ENCODE measurements at places on chromosomes 5 and 9.

DNA sequence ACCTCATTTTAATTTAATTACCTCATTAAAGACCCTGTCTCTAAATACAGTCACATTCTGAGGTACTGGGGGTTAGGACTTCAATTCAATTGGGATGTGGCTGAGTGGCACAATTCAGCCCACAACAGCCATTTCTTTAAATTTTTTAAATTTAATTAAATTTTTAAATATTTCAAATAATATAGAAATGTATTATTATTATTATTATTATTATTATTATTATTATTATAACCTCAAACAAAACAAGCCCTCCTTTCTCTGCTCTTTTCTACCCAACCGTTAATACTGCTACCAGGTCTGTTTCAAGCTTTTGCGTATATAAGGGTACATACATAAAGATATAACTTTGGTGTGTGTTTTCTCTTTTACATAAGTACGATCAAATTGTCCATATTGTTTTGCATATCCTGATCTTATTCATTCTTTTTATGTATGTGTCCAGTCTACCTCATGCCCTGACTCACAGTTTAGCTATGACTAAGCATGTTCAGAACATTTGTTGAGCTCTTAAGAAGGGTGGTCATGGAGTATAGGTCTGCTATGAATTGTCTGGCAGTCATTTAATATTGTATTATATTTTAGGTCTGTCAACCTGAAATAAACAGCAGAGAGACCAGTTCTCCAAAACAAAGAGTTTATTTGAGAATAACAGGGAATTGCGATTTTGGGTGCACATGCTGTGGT lies 16.1 kb upstream of the RAB14 start:
- peak; percentile 42 for DNase-seq

DNA sequence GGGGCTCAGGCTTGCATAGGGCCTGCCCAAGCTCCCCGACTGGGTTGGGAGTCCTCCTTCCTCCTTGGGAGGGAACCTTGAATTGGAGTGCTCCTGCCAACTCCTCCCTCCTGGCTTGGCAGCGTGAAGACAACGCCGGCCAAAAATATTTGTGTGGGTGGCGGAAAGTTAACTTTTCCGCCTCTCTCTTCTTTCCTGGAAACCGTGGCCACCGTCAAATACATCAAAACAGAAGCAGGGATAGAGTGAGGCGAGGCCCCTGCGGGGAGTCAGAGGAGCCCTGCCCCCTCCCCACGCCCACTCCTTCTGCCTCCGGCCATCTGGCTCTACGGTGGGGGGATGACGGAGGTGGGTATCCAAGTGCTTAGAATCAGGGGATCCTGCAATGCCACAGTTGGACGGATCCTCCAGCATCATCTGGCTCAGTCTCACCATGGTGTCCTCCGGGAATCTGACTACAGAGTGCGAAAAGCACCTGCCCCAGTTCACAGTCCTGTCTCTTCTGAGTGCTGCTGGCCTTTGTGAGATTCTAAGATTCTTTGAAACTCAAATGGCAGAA lies 25.2 kb upstream of the SYNPO start:
- no peak for DNase-seq

DNA sequence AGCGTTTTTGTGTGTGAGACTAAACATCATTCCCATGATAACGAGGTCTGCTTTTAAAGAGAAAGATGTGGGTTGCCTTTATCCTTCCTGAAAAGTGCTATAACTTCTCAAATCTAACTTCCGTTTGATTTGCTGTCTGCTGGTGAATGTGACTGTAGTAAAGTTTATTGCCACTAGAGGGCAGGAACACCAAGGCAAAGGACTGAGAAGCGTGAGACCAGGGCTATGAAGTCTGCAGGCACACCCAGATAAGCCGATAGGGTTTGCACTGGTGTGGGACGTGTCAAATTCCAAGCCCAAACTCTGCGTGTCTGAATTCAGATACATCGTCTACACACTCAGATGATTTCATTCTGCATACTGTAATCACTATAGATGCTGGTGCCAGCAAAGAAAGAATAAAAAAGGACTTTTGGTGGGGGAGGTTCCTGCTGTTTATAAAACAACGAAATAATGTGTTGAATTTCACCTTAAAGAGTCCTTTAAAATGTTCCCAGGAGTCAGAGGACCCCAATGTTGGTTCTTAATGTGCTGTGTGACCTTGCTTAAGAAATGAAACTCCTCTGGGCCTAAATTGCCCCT lies 87.2 kb downstream of the PTTG1 start:
- peak; percentile 93 for DNase-seq

DNA sequence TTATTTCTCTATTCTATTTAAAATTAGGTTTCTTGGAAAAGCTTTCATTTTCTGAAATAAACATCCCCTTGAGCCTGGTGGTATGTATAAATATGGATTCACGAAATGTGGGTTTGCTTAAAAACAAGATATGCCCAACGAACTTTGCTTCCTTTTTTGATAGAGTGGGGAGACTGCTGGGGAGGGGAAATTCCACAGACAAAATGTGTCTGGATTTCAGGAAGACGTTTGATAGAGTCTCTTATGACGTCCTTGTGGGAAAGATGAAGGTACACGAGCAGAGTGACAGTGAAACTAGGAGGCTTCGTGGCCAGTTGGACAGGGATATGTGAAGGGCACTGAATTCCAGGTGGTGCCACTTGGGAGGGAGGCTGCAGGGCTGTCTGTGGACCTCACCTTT lies 84.5 kb upstream of the RPS23 start:
- DNase-seq: no peak

GRCh38 chr5:1343931-1344901 lies 683 bp downstream of the CLPTM1L start:
- peak; percentile 25 for DNase-seq

DNA sequence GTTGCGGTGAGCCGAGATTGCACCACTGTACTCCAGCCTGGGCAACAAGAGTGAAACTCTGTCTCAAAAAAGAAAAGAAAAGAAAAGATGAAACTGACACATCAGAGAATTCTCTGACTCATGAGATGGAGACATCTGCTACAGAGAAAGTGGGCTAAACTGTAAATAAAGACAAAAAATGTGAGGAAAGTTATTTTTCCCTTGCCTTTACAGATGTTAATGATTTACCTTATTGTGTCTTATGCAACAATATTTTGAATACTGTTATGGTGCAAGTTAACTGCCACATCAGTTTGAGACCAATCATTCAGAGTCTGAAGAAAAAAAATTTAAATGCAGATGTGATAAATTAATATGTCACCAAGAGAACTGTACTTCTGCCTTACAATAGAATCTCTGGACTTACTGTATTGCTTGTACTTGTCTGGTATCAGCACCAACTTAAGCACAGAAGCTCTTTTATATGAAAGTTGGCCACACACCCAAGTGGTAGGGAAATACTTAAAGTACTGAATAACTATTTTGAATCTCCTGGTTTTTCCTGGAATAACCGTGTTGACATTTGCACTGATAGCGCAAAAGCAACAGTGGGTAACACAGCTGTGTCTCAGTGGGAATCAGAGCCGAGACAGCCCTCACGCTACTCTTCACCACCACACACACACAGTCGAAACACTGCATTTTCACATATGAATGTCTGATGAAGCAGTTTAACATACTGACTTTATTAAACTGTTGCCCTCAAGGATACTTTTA lies 169.9 kb downstream of the FANCC start:
- no peak for DNase-seq

- DNase-seq: no peak
Measured at GRCh38 chr5:16411741-16412455, 53.7 kb downstream of the ZNF622 start.

- peak; percentile 98 for DNase-seq
Measured at GRCh38 chr5:6712577-6713273, 507 bp upstream of the TENT4A start.

DNA sequence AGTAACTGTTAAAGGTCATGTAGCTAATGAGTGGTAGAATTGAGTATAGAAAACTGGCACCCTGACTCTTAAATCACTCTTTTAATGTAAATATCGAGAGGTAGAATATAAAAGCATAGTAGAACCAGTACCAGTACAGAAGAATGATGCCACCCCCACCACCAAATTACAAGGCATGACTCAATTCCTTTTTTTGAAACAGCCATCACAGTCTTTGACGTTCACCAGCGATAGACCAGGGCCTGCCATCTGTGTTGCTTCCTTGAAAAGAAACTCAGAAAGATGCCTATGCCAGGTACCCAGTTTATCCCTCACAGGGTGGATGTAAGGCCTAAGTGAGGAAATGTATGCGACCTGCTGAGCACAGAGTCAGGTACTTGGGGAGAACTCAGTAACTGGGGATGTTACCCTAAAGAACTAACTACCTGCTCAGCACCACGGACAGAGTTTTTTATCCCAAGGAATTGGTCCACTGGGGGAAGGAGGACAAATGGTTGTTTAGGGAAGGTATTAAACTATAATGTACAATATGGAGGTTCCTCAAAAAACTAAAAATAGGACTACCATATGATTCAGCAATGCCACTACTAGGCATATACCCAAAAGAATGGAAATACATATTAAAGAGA lies 116.5 kb downstream of the BRINP1 start:
- no peak for DNase-seq

DNA sequence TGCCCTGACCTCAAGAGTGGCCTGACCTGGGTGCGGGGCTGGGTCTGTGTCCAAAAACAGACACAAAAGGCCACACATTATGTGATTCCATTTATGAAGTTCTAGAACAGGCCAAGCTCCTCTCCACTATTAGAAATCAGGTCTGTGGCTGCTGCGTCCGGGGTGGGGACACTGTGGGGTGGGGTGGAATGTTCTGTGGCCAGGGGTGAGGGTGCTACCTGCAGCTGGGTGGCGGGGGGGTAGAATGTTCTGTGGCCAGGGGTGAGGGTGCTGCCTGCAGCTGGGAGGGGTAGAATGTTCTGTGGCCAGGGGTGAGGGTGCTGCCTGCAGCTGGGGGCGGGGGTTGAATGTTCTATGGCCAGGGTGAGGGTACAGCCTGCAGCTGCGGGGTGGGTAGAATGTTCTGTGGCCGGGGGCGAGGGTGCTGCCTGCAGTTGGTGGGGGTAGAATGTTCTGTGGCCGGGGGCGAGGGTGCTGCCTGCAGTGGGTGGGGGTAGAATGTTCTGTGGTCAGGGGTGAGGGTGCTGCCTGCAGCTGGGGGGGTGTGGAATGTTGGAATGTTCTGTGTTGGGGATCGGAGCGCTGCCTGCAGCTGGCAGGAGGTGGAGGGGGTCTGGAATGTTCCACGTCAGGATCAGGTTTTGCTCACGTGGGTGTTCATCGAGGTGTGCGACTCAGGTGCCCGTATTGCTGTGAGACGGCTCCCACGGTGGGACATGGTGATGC lies 8.3 kb downstream of the LCN12 start:
- no peak for DNase-seq

DNA sequence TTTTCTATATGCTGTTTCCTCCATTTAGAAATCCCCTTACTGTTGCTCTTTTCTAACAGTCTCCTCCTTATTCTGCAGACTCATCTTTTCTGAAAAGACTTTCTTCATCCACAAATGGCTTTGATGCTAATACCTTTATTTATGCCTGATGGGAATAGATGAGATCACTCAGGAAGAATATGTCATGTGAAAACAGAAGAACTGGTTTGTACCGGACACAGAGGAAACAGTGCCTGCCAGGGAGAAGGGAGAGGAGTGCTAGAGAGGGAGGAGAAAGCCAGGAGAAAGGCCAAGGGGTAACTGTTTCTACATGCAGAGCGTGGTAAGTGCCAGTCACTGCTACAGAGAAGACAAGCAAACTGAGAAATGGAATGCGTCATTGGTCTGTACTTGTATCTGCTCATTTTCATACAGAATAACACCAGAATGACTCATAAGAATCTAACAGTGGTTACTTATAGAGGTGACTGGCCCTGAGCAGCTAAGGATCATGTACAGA lies 45.9 kb upstream of the PJA2 start:
- DNase-seq: no peak

GRCh38 chr5:66987126-66987525 lies 209.5 kb downstream of the CD180 start:
- no peak for DNase-seq

GRCh38 chr9:121698627-121699570 lies 47.5 kb downstream of the DAB2IP start:
- DNase-seq: peak; percentile 78

DNA sequence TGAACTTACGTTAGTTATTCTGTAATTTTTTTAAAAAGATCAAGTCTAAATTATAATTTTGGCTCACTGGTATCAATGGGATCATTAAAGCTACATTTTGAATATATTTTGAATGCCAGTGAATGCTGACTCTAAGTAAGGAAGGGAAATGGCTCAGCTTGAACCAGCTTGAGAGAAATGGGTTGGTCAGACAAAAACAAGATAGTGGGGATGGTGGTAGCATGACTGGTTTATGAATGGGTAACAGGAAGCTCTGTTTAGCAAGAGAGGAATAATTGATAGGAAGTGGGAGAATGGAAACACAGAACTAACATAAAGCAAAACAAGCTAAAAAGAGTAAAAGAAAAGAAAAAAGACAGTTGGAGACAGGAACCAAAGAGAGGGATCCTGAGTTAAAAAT lies 220.2 kb downstream of the ADAMTS6 start:
- no peak for DNase-seq

- DNase-seq: no peak
Measured at GRCh38 chr5:62354028-62354874, 48.2 kb downstream of the KIF2A start.

- no peak for DNase-seq
Measured at GRCh38 chr9:85172001-85172978, 502.8 kb downstream of the NTRK2 start.

- DNase-seq: no peak
Measured at GRCh38 chr5:142408981-142409481, 84.2 kb upstream of the SPRY4 start.

DNA sequence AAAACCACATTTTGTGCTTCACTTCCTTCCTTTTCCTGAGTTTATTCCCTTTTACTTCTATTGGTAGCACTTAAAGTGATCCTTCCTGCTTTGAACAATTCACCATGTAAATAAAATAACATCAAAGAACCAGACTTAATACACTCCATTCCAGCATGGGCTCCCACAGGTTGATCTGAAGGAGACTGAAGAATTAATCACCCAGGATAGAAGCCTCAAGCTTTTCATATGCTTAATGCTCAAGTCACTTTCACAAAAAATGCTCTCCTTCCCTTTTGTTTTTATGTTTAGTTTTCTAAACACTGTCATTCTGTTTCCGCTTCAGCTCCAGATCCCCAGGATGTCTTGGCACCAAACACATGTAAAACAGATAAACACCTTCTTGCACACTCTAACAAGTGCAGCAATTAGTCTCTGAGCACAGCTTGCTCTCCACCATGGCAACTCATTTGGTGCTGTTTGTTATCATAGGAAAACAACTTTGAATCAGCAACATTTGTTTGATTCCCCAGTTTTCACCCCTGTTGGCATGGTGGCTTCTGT lies 37.0 kb downstream of the DMRTA1 start:
- DNase-seq: no peak

- DNase-seq: no peak
Measured at GRCh38 chr9:135156525-135157510, 69.3 kb downstream of the OLFM1 start.

GRCh38 chr5:23639326-23639725 lies 131.9 kb downstream of the PRDM9 start:
- DNase-seq: no peak

- no peak for DNase-seq
Measured at GRCh38 chr5:4614088-4614487, 526.0 kb upstream of the ADAMTS16 start.

- no peak for DNase-seq
Measured at GRCh38 chr5:170297589-170298462, at the start of gene LCP2. Gene LCP2 (minus strand): TSS chr5:170297777. CDS start chr5:170297611, 166 bp downstream.

GRCh38 chr9:119861842-119862241 lies 492.6 kb upstream of the BRINP1 start:
- no peak for DNase-seq

GRCh38 chr9:128762671-128763449 lies 8.9 kb downstream of the ZER1 start:
- no peak for DNase-seq

GRCh38 chr5:78601559-78602314 lies 46.8 kb downstream of the LHFPL2 start:
- DNase-seq: no peak
